ENCODE measurements at places on chromosomes 6 and 20.
A peak's percentile ranks its signal among the peaks of the same experiment; 100 is the strongest.

- peaks cover 11% of the 10 kb centered on the region for H3K36me3 ChIP-seq
- H3K4me3 ChIP-seq, result no peak overlapping the region
- H3K4me1 ChIP-seq, result no peaks in the 10 kb centered on the region
- no peak for DNase-seq
- no peaks in the 10 kb centered on the region for H3K27me3 ChIP-seq
Observed at GRCh38 chr6:168949981-168950857, 303.4 kb downstream of the THBS2 start.

- H3K27ac ChIP-seq, result no peak overlapping the region
- no peak for DNase-seq
Observed at GRCh38 chr20:12916699-12917098, 92.1 kb upstream of the SPTLC3 start.

- DNase-seq, result no peak
- no peaks in the 10 kb centered on the region for H3K36me3 ChIP-seq
- H3K27ac ChIP-seq, result no peak overlapping the region
- H3K4me1 ChIP-seq, result peaks cover 2% of the 10 kb centered on the region
- H3K4me3 ChIP-seq, result no peak overlapping the region
Observed at GRCh38 chr6:83442752-83443151, 11.9 kb upstream of the ME1 start.

GRCh38 chr6:161091972-161092701 is 100.6 kb downstream of the MAP3K4 start:
- no peaks in the 10 kb centered on the region for H3K27me3 ChIP-seq
- peaks cover 57% of the 10 kb centered on the region for H3K36me3 ChIP-seq
- H3K4me3 ChIP-seq, result no peak overlapping the region

DNA sequence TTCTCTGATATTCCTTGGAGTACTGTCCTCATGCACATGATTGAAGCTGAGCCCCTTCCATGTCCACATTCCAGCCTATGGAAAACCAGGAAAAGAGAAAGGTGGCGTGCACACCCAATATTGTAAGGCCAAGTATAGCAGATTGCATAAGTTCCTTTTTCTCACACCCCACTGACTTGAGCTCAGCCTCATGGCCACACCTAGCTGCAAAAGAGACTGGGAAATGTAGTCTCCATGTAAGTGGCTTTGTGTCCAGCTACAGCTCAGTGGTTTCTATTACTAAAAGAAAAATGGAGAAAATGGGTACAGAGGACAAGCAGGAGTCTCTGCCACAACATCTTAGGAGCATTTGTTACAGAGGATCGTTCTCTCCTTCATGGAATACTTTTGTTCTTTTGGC is 10.8 kb upstream of the UST start:
- no peaks in the 10 kb centered on the region for H3K4me1 ChIP-seq
- H3K27ac ChIP-seq, result no peak overlapping the region
- no peaks in the 10 kb centered on the region for H3K27me3 ChIP-seq

GRCh38 chr6:5854899-5855298 is 151.8 kb downstream of the NRN1 start:
- peaks cover 4% of the 10 kb centered on the region for H3K36me3 ChIP-seq
- H3K4me3 ChIP-seq, result no peak overlapping the region
- peaks cover 26% of the 10 kb centered on the region for H3K27me3 ChIP-seq
- no peak for DNase-seq

DNA sequence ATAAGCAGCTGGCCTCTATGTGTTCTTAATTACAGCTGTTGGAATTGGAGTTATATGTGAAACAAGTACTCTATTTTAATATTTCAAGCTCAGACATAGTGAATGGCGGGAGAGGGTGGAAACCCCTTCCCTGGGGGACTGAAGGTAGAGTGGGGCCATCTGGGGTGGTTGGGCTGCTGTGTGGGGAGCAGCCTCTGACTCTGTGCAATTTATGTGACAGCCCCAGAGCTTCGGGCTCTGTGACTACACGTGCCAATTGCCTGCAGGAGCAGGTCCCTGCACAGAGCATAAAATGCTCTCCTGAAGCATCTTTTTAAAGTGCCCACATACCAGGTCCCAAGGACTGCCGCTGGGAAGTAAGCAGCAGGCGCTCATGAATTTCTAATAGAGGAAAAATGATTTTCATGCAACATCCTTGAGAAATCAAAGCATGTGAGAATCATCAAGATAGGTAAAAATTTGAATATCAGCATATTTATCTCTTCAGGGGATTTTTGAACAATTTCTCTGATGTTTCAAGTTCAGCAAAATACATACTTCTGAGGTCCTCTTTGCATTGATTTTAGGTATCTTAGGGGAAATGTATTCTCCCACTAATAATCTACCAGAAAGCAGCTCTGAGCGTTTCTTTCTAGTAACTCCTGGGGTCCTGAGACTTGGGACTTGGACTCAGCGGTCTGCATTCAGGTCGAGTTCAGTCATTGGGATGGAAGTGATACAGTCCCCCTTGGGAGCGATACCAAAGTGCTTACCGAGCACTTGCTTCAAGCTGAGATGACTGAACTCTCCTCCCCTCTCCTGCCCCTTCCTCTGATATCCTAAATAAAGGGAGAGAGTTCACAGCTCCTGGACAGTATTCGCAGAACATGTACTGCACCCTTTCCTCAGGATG is 40.0 kb downstream of the ALDH8A1 start:
- no peak for DNase-seq
- H3K4me3 ChIP-seq, result no peak overlapping the region
- no peak overlapping the region for H3K27ac ChIP-seq
- H3K27me3 ChIP-seq, result no peaks in the 10 kb centered on the region

DNA sequence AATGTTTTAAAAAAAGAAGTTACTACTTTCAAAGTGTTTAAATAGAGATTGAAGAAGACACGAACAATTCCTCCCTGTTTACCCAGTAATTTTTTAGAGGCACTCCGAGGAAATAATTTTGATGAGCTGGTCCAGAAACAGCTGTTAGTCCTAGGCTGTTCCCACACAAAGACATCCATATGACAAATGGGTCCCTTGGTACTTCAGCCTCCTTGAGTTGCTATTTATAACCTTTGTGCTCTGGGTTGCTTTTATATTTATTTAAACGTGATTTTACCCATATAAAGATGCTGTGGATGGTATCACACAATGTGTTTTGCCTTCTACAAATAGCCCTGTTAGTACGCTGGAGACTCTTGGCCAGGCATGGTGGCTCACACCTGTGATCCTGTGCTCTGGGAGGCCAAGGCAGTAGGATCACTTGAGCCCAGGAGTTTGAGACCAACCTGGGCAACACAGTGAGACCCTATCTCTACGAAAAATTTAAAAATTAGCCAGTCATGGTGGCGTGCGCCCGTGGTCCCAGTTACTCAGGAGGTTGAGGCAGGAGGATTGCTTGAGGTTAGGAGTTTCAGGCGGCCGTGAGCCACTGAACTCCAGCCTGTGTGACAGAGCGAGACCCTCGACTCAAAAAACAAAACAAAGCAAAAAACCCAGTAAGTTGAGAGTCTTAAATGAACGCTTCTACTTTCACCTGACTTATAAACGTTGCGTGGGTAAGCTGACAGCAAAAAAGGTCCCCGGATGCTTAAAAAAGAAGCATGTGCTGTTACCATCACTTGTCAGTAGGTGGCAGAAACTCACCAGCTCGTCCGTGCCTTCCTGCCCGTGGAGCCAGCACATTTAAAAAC is 56.9 kb upstream of the ARMH2 start:
- no peak overlapping the region for H3K27ac ChIP-seq
- H3K27me3 ChIP-seq, result no peaks in the 10 kb centered on the region
- no peaks in the 10 kb centered on the region for H3K4me1 ChIP-seq
- DNase-seq, result peak; percentile 61
- H3K36me3 ChIP-seq, result peaks cover 26% of the 10 kb centered on the region
- no peak overlapping the region for H3K4me3 ChIP-seq

DNA sequence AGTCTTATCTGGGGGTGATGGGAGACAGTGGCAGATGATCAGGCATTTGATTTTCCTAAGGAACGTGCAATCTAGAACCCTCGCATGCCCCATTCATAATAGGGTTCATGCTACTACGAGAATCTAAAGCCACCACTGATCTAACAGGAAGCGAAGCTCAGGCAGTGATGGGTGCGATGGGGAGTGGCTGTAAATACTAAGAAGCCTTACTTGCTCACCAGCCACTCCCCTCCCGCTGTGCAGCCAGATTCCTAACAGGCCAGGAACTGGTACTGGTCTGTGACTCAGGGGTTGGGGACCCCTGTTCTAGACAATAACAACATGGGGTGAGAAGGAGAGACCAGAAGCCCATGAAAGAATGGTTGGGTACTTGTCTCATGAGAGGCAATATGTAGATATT is 4.5 kb downstream of the TREML4 start:
- no peaks in the 10 kb centered on the region for H3K27me3 ChIP-seq
- no peaks in the 10 kb centered on the region for H3K4me1 ChIP-seq
- DNase-seq, result no peak
- no peak overlapping the region for H3K4me3 ChIP-seq
- no peaks in the 10 kb centered on the region for H3K36me3 ChIP-seq
- no peak overlapping the region for H3K27ac ChIP-seq

- H3K27ac ChIP-seq, result no peak overlapping the region
- H3K4me1 ChIP-seq, result peaks cover 6% of the 10 kb centered on the region
Observed at GRCh38 chr6:80527552-80528052, 421.1 kb downstream of the BCKDHB start.

DNA sequence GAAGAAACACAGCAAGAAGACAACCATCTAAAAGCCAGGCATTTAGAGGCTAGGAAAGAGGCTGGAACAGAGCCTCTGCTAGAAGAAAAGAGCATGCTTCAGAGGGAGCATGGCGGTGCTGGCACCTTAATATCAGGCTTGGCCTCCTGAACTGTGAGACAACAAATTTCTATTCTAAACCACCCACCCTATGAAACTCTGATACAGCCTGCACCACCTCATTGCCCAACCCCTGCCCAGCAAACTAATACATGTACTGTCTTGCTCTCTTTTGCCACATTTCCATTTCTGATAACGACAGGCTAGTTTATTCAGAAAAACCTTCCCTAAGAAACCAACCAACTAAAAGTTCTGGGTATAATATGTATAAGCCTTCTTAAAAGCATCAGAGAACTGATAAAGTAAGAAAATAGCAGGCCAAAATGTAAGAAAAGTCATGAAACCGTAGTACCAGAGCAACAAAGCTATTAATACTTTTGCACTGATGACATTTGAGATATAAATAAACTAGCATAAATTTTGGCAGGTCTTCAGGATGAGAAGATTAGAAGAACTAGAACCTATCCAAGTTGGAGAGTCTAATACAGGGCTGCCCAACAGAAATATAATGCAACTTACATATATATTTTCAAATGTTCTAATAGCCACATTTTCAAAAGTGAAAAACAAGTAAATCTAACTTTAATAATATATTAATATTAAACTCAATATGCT is 184.7 kb upstream of the HSF2 start:
- H3K27me3 ChIP-seq, result no peaks in the 10 kb centered on the region
- no peak for DNase-seq
- no peak overlapping the region for H3K4me3 ChIP-seq
- H3K4me1 ChIP-seq, result no peaks in the 10 kb centered on the region
- no peaks in the 10 kb centered on the region for H3K36me3 ChIP-seq

DNA sequence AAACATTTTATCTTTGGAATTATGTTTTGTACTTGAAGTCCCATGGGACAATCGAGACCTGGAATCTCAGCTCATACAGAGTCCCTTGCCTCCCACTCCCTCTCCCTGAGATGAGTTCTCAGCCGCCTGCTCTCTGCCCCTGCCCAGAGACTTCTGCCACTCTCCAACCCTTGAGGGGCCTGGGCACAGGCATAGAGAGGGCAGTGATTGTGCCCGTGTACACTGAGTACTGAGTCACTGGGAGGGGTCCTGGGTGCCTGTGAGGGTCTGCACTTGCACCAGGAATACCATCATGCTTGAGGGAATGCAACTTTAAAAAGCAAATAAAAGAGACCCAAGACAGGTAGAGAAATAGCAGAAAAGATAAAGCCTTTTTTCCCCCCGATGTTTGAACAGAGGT is 453.8 kb upstream of the HS3ST5 start:
- H3K27me3 ChIP-seq, result no peaks in the 10 kb centered on the region
- no peak for DNase-seq
- H3K36me3 ChIP-seq, result no peaks in the 10 kb centered on the region
- H3K27ac ChIP-seq, result no peak overlapping the region
- no peaks in the 10 kb centered on the region for H3K4me1 ChIP-seq

DNA sequence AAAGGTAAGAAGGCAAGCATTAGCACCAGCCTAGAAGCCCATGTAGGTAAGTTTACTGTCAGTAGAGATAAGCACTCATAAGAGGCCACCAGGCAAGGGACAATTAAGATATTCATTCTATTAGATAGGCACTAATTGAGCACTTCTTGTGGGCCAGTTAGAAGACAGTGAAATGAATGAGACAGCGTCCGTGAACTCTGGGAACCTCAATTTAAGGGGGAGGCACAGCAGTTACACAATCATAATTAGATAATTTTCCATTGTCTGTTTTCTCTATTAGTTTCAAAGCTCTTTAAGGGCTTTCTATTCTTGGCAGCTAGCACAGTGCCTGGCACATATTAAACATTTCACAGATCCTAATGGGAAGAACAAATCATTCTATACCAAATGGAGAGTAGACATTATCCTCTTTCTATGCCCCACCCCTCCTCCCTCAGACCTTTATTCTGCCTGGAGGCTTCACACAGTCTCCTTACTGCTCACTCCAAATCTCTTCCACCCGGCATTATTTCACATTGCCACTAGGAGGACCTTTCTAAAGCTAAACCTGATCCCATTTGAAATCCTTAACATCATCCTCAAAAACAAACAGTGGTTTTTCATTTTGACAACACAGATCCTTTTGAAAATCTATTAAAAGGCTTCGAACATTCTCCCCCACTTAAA is 529.6 kb downstream of the ADGRB3 start:
- H3K27ac ChIP-seq, result no peak overlapping the region
- H3K4me1 ChIP-seq, result peaks cover 2% of the 10 kb centered on the region
- H3K36me3 ChIP-seq, result no peaks in the 10 kb centered on the region
- no peak overlapping the region for H3K4me3 ChIP-seq
- H3K27me3 ChIP-seq, result no peaks in the 10 kb centered on the region

DNA sequence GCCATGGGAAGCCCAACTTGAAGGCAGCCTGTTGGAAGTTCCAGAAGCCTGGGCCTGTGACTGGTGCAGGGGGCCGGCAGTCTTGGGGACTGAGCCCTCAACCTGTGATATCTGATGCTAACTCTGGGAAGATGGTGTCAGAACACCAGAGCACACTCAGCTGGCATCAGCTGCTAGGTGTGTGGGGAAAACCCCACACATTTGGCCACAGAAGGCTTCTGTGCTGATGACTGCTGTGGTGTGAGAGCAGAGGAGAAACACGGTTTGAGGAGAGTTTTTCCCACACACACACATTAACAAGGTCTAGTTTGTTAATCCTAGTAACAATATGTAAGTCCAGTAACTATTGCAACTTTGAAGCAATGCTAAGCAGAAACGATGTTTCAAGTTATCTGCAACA is 78.0 kb downstream of the PSMB1 start:
- H3K4me1 ChIP-seq, result no peaks in the 10 kb centered on the region
- no peaks in the 10 kb centered on the region for H3K27me3 ChIP-seq
- no peaks in the 10 kb centered on the region for H3K36me3 ChIP-seq

- no peaks in the 10 kb centered on the region for H3K27me3 ChIP-seq
- no peak overlapping the region for H3K27ac ChIP-seq
- H3K4me3 ChIP-seq, result no peak overlapping the region
- no peak for DNase-seq
- H3K36me3 ChIP-seq, result no peaks in the 10 kb centered on the region
Observed at GRCh38 chr20:5863040-5863833, 87.1 kb downstream of the TRMT6 start.
